ENCODE measurements at places on chromosomes 13 and 19. TPM values are rescaled to one million over a fixed set of nuclear protein-coding genes. Genes with fewer than 3 reads are reported as not detected.

FAAP24 gene
- total RNA-seq = 3.2 TPM

DLL3 gene
- 1.2 TPM for total RNA-seq

SPHK2 gene
- 15.9 TPM for total RNA-seq

GRCh38 chr13:113152984-113153809 lies 5.3 kb upstream of the PROZ start:
- DNase-seq = peak; percentile 24

DNA sequence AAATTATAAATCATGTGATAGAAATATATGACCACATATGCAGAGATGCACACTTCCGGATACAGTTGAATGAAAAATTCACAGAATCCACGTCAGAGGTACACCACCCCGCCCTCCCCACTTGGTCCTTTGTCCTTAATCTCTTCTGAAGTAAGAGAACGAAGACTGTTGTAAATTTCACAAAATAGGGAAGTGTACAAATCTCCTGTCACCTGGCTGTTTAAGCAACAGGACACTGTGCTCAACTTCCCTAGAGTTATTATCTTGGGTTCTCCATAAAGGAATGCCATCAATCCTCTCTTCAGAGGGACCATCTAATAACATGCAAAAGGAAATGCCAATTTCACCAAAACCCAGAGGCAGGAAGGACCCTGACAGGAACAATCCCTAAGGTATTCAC lies 10.5 kb upstream of the CEACAM6 start:
- no peak for DNase-seq

CGB3 gene
- not detected for total RNA-seq

IL12RB1 gene
- total RNA-seq = 1.0 TPM

DNA sequence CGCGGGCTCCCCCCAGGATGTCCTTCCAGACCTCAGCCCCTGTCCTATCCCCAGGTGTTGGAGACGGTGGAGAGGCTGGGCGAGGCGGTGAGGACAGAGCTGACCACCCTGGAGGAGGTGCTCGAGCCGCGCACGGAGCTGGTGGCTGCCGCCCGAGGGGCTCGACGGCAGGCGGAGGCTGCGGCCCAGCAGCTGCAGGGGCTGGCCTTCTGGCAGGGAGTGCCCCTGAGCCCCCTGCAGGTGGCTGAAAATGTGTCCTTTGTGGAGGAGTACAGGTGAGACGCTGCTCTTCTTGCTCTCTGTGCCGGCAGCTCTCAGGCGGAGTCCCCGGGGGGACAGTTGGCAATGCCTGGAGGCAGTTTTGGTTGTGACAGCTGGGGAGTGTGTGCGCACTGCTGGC lies 6.9 kb downstream of the TTYH1 start:
- no peak for DNase-seq

- DNase-seq = no peak
Observed at GRCh38 chr13:23959231-23959862, 62.0 kb upstream of the C1QTNF9B start.

DNA sequence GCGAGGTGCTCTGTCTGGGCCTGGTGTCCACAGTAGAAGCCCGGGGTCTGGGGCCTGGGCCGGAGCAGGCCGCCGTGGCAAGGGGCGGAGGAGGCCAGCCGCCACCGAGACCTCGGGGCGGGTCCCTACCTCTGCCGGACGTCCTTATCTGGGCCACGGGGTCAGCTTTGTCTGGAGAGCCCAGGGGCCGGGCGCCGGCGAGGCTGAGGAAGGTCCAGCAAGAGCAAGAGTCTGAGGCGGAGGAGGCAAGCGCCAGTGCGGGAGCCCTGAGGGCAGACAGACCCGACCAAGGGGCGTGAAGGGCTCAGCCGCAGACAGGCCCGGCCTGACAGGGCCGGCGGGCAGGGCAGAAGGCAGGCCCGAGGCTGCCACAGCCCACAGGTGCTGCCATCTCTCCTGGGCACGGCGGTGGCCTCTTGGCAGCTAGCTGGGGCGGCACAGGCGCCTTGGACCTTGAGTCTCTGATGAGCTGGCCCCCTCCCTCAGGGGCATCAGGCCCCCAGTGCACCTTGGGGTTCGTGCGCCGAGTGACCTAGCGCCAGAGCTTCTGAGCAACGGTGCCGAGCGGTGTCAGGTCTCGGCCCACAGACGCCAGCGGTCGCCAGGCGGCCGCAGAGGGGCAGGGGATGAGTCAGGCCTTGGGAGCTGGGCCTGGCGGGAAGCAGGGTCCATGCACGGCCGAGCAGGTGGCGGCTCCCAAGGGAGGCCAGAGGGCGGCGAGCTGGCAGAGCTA lies 19.1 kb upstream of the AKAP8 start:
- no peak for DNase-seq

DNA sequence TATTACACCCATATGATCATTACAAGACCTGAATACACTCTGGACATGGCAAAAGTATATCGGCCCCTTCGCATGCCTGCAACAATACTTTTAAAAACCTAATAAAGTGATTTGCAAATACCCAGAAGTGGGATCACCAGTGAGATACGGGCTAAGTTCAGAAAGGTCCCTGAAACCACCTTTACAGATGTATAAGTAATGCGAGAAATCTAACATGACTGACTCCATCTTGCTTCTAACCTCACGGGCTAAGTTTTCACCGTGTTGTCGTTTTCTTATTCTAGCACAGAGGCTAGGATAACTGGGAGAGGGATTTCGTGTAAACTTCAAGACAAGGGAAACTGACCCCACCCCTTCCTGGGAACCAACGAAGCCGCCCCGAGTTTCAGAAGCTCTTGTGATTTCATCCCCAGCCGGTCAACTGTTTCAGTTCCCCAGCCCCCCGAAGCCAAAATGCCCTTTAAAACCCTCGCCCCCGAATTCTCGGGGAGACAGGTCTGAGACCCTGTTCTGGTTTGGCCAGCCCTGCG lies 703 bp downstream of the NEK3 start:
- no peak for DNase-seq

DNA sequence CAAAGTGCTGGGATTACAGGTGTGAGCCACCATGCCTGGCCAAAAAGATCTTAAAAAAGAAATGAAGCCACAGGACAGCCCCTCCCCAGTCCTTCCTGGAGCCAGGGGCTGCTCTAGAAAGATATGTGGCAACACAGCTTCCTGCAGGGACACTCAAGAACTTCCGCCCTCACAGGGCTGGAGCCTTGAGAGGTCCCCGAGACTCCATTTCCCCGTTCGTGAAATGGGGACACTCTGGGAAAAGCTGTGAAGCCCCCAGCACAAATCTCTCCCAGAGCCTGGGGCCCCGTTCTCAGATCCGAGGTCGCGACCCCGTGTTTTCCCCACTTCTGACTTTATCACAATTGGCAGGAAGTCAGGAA lies 2.5 kb upstream of the GPX4 start:
- DNase-seq = no peak

ZFP14 gene
- 1.3 TPM for total RNA-seq

- no peak for DNase-seq
Observed at GRCh38 chr13:35983206-35983605, 148.0 kb downstream of the DCLK1 start.

C19orf85 gene
- total RNA-seq = 0.10 TPM

TRAPPC5 gene
- total RNA-seq = 62.3 TPM

PRKCG gene
- total RNA-seq = not detected

- peak; percentile 33 for DNase-seq
Observed at GRCh38 chr19:3821857-3822364, 35.7 kb upstream of the MATK start.

- DNase-seq = no peak
Observed at GRCh38 chr19:48149430-48149829, 20.7 kb downstream of the LIG1 start.

DHDH gene
- 0.57 TPM for total RNA-seq

DNA sequence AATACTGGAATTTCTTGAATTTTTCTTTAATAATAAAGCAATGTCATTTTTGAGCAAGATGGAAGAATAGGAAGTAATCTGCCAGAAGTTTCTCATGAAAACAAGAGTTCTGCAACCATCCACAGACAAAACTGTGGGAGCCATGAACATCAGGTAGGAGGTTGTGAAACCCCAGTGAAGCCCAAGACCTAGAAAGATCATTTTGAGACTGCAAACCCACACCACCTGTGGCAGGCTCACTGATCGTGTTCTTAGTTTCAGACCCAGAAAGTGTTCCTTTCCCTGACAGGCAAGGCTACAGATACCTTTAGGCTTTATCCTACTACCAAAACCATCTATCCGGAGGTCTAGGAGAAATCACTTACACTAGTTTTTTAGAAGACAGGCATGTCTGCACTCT lies 2189.8 kb upstream of the PCDH20 start:
- DNase-seq = no peak

C19orf81 gene
- total RNA-seq = 1.1 TPM

GRCh38 chr13:91652404-91653301 lies 254.2 kb downstream of the GPC5 start:
- peak; percentile 56 for DNase-seq

MYH14 gene
- not detected for total RNA-seq

- no peak for DNase-seq
Observed at GRCh38 chr19:17606590-17607185, 51.2 kb downstream of the COLGALT1 start.

- no peak for DNase-seq
Observed at GRCh38 chr19:17391371-17392151, 2.4 kb downstream of the CCDC194 start.

C1QTNF9B gene
- 0.84 TPM for total RNA-seq

UPF3A gene
- total RNA-seq = 33.3 TPM

GRCh38 chr19:17370026-17370587 lies 7.0 kb downstream of the PLVAP start:
- DNase-seq = no peak

- DNase-seq = no peak
Observed at GRCh38 chr19:41718761-41719160, 10.3 kb downstream of the CEACAM5 start.

DNA sequence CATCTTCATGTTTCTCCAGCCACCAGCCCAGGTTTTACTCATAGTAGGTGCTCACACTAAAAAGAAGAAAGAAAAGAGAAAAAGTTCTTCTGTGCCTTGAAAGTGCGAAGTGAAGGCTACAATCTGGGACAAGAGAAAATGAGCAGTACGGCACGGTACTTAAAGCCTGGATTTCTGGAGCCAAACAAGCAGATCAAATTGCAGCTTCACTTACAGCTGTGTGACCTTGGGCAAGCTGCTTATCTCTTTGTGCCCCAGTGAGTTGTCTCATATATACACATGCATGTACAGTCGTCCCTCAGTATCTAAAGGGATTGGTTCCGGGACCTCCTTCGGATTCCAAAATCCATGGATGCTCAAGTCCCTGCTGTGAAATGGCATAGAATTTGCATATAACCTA lies 41.8 kb downstream of the GSX1 start:
- no peak for DNase-seq

DNA sequence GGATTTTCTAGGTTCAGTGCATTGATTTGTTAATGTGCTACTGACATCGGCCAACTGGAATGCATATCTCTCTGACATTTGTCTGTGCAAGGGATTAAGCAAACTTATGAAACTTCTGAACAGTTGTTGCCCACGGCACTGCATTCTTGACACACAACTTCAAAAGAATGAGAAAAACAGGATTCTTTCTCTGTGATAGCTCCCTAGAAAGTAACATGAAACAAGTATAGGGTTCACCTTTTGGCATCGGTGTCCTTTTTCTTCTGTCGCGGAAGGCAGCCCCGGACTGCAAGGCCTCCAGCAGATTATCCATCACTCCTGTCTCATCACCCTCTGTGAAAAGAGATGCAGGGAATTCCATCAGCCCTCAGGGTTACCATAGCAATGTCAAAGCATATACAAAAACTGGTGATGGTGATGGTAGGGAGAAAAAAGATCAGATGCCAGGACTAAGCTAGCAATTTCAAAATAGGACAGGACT lies 389.2 kb downstream of the DIAPH3 start:
- DNase-seq = peak; percentile 11

NLRP9 gene
- not detected for total RNA-seq

DNA sequence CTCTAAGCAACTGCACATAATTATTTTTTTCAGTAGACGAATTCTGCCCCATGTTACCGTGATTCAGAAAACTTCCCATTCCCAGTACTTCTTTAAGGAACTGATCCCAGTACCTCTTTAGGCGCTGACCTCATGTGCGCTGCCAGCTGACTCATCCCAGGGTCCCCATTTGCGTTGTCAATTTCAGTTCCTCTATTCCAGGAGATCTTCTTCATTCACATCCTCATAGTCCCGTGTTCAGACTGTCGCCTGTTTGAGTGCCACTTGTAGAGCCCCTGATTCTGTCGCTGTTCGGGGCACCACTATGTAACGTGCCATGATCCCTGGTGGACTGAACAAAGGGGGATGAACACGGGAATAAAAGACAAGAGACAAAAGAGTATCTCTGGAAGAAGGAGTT lies 16.4 kb downstream of the FPR3 start:
- DNase-seq = no peak

- no peak for DNase-seq
Observed at GRCh38 chr13:23637829-23638228, 67.6 kb downstream of the TNFRSF19 start.

DNA sequence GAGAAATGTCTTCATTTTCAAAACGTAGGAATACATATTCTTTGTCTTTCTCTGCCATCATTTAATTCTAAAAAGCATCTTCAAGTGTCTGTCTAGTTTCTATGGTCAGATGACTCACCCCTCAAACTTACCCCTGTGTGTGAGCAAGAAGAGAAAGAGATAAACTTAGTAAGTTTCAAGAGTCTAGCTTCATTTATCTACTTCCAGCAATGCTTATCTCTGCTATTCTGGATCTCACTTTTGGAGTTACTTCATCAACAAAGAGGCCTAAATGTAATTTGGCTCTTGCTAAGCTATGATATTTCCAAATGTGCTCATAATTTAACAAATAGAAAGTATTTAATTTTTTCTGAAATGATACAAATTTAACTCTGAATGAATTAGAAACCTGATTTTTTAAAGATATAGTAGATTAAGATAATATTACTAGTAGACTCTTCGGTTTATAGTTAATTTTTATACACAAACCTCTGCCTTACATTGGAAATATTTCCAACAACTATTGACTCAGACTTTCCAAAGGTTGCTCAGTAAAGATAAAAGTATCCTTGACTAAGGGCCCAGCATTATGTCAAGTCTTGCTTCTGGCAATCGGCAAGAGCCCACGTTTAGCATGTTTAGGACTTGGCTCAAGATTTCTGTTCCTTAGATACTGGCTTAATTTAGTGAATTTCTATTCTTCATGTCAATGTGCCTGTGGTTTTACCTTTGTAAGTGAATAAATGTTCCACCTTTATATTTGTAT lies 1511.0 kb upstream of the SLC10A2 start:
- DNase-seq = no peak

- DNase-seq = no peak
Observed at GRCh38 chr13:51584731-51585672, 740 bp downstream of the WDFY2 start.

DNA sequence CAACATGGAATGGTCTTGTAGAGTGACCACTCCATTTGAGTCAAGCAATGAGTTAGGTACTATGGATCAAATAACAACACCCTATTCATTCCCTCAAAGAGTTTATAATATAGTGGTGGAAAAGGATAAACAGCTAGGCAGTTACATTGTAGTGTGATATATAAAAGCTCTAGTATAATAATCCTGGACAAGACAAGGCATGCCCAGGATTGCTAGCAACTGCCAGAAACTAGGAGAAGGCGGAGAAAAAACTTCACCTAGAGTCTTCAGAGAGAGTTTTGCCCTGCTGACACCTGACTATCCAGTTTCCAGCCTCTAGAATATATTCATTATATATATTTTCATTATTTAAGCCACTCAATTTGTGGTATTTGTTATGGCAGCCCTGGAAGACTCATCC lies 530.6 kb downstream of the KLF12 start:
- DNase-seq = no peak

- peak; percentile 84 for DNase-seq
Observed at GRCh38 chr19:45443462-45444317, 20.0 kb upstream of the ERCC1 start.

- DNase-seq = no peak
Observed at GRCh38 chr13:44021422-44021821, 141.7 kb downstream of the LACC1 start.

Measured in HT1080 (cell line).